ENCODE measurements at places on chromosomes 4 and X.

GRCh38 chr4:1409079-1409478 is 2.8 kb upstream of the NKX1-1 start:
- H3K4me1 ChIP-seq, result no peaks in the 10 kb centered on the region
- no peak overlapping the region for H3K4me3 ChIP-seq
- no peak for DNase-seq
- H3K27me3 ChIP-seq, result peaks cover 89% of the 10 kb centered on the region
- no peak overlapping the region for H3K27ac ChIP-seq

DNA sequence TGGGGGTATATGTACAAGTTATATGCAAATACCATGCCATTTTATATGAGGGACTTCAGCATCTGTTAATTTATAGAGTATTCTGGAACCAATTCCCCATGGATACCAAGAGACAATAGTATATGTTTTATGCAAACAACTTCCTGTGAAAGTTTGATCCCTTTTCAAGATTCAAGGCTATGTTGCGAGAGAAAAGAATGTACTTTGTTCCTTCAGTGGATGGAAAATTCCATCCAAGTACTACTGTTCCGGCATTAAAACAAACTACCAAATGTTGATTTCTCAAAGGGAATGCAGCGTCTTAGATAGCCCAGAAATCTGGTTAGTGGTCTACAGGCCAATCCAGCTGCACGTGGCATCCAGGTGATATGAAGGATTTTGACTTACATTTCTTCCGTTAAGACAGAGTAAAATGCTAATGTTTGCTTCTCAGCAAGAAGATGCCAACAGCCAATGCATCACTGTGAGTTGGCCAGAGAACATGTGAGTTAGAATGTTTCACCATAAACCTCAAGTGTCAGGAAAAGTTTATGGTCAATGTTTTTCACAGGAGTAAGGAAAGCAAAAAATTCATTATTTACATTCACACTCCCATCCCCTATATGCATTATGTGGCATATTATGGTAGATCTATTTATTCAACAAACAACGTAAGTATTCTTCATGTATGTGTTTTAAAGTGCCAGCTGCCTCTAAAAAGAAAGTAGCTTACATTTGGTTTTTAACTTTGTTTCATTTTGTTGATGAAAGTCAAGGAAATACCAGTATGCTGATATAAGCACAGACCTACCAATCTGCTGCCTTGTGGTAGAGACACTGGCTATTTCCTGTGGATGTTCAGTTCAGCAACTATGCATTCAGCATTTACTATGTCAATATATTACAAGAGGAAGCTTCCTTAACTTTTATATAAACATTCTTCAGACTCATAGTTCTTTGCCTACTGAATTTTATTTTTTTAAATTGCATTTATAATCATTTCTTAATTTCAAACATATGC is 44.4 kb downstream of the METTL14 start:
- H3K27me3 ChIP-seq, result no peaks in the 10 kb centered on the region
- H3K4me1 ChIP-seq, result peaks cover 2% of the 10 kb centered on the region
- H3K36me3 ChIP-seq, result peaks cover 41% of the 10 kb centered on the region
- H3K27ac ChIP-seq, result no peak overlapping the region
- no peak overlapping the region for H3K4me3 ChIP-seq

DNA sequence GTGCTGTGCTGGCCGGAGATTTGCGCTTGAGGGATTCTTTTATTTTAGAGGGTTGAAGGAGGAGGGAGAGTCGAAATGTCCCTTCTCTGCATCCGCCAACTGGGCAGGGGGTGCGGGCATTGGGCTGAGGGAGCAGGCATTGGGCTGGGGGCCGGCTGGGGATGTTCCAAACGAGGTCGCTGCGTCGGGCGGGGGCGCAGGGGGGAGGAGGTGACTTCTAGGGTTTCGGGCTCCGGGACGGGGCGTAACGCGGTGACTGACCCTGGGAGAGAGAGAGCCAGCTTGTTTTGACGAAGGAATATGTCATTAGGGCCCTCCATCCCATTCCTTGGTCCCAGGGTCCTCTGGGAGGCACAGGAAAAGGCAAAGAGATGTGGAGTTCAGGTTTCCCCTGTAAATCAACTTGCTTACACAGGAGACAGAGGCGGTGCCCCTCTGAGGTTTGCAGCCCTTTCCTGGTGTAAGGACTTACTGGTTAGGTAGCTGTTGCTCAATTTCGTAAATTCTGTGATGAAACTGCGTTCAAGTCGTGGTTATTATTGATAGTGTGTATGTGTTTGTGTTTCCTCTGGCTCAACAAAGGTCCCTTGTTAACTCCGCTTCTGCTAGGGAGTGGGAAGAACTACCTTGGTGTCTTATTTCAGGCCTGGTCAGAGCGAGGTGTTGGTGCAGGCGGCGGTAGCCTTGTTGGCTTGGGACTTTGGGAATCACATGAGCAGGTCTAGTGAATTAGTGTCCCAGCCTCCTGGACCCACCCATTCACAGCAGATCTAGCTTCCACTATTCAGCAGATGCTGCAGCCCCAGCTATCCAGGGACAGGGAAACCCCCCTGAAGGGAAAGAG is 716 bp downstream of the FHIP1A start:
- peak overlapping the region; percentile 51 for H3K4me3 ChIP-seq
- H3K27me3 ChIP-seq, result peaks cover 27% of the 10 kb centered on the region
- peaks cover 15% of the 10 kb centered on the region for H3K4me1 ChIP-seq
- no peak for DNase-seq

- no peak overlapping the region for H3K4me3 ChIP-seq
- no peak overlapping the region for H3K27ac ChIP-seq
- H3K36me3 ChIP-seq, result peaks cover 66% of the 10 kb centered on the region
- no peak for DNase-seq
Observed at GRCh38 chr4:8461086-8461485, 20.5 kb downstream of the TRMT44 start.

DNA sequence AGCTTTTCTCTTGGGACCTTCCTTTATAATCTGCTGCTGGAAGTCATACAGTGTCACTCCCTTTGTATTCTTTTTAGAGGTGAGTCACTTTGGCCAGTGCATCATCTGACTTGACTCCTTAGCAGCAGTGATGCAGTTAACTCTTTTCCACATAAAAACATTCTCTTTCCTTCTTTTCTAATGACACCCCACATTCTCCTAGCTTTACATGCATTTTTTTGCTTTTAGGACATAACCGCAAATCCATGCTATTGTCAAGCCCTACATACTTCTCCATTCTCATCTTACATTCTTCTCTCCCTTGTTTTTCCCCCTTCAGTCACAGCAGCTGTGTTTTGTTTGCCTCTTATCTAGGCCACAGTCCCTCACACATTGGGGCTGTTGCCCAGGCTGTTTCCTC is 55.1 kb downstream of the ZNF330 start:
- H3K36me3 ChIP-seq, result no peaks in the 10 kb centered on the region
- H3K27ac ChIP-seq, result no peak overlapping the region
- H3K27me3 ChIP-seq, result no peaks in the 10 kb centered on the region
- H3K4me1 ChIP-seq, result no peaks in the 10 kb centered on the region

- peak; percentile 88 for DNase-seq
- H3K36me3 ChIP-seq, result no peaks in the 10 kb centered on the region
Observed at GRCh38 chr4:124202099-124202498, 510.4 kb downstream of the ANKRD50 start.
